ENCODE measurements at places on chromosomes 12 and 14. TPM values are rescaled to one million over a fixed set of nuclear protein-coding genes. Genes with fewer than 3 reads are reported as not detected.
A peak's percentile ranks its signal among the peaks of the same experiment; 100 is the strongest.

SPTB gene
- total RNA-seq, result not detected

TEAD4 gene
- not detected for total RNA-seq

GALNT6 gene
- 18.2 TPM for total RNA-seq

RNASE1 gene
- total RNA-seq, result not detected

GUCY2C gene
- not detected for total RNA-seq

CCDC177 gene
- not detected for total RNA-seq

GRCh38 chr12:3713483-3713882 is 39.4 kb downstream of the CRACR2A start:
- DNase-seq, result no peak

- DNase-seq, result peak; percentile 39
Measured at GRCh38 chr12:111426344-111427185, 20.8 kb downstream of the SH2B3 start.

GRCh38 chr12:49089821-49090773 is 4.5 kb downstream of the DHH start:
- DNase-seq, result no peak

DNA sequence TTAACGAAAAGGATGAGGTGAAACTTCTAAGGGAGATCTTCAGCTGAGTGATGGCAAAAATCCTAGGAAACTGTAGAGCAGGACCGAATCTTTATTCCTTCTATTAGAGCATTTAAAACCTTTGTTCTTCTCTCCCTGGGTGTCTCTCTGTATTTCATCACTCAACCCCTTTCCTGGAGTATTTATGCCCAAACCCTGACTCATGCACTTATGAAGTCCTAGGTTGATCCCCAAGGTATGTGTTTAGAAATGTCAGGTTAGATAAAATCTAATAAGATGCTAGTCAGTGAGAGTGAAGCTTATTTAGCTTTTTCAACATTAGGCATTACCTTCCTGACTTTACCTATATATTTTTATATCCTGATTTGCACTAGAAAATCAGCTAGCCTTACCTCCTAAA is 239.8 kb upstream of the NPAS3 start:
- DNase-seq, result no peak

- peak; percentile 16 for DNase-seq
Measured at GRCh38 chr14:71011479-71011878, 104.2 kb downstream of the PCNX1 start.

DNA sequence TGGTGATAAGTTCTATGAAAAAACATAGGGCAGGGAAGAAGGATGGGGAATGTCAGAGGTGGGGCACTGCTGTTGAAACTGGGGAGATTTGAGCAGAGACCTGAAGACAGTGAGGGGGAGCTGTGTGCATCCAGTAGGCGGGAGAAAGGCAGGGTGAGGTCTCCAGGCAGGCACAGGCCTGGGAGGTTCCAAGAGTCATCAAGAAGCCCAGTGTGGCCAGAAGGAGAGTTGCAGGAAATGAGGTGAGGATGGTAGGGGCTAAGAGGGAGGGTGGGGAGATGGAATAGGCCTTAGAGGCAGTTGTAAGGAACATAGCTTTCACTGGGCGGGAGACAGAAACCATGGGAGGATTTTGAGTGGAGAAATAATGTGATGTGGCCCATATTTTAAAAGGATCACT is 341.8 kb downstream of the GLT1D1 start:
- no peak for DNase-seq

DNA sequence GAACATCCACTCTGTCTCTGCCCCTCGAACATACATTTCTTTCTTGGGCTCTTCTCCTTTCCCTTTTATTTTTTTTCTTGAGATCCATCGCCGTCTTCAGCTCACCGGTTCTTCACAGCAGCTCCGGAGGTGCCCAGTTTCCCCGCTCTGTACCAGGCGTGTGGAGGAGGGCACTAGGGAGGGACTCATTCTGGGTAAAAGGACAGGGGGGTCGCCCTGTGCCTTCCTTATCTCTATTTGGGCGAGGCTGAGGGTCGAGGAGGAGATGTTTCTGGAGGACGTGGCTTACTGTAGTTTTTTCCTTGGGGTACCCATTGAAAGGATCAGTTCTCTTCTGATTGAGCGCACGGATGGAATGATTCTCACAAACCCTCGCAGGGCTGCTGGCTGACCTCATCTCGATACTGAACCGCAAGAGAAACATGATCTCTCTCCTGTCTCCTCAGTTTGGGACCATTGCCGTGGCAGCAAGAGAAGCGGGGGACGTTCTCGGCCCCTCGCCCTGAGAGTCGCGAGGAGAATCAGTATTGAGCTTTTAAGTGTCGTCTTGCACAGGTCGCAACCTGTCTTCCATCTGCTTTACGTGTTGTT is 386 bp downstream of the LIN52 start:
- no peak for DNase-seq

DNA sequence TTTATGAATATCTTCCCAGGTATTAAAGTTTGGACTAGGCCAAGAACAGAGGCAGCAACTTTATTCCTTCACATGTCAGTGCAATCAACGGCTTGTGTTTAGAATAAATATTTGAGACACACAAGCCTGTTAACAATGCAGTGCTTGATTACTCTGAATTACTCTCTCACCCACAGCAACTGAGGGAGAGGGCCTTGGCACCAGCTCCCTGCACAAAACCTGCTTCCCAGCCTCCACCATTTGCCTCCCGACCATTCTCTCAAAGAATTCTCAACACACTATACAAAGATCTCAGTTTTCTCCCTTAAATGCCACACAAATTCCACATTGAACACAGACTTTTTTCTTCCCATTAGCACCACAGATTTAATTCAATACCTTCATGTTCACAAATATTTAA is 77.0 kb downstream of the STON2 start:
- no peak for DNase-seq

DNA sequence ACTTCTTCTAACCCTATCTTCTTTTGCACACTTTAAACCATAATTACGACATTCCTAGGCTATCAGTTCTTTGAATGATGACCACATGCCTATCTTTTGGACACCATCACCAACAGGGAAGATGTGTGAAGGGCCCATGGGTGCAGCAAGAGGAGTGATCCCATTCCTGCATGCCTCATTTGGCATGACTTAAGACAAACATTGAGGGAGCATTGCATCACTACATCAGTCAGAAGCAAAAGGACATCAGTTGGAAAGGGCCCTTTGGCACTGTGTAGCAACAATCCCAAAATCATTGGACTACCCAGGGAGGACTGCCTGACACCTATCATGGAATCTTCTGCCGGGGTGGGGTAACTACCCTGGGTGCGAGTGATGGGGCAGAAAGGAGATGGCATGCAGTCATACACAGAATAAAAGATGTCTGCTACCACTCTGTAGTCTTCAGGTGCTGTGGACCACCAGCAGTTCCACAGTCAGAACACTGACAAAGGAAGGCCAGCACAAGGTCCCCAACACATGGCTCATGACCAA is 10.7 kb upstream of the TMBIM6 start:
- no peak for DNase-seq

DNA sequence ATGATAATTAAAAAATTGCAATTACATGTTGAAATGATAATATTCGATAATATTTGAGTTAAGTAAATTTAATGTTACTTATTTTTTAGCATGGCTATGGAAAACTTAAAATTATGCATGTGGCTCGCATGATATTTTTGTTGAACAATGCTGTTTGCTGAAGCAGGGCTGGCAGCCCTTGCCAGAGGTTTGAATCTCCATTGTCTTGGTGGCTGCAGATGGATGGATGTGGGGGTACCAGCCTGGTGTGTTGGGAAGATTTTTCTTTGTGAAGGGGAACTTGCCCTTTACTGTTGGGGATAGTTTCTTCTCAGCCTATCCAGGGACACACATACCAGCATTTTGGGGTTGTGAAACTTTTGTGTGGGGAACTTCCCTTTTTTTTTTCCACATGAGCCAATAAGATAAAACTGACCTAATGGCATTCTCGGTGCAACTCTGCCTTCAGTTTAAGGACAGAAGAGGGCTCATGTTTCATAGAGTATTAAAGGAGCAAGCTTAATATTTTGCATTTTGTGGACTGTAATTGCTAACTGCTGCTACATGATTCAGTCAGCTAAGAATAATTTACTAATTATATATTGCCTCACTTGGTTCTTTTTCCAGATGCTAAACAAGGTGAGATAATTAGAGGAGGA is 8.8 kb downstream of the RASSF3 start:
- no peak for DNase-seq

DNA sequence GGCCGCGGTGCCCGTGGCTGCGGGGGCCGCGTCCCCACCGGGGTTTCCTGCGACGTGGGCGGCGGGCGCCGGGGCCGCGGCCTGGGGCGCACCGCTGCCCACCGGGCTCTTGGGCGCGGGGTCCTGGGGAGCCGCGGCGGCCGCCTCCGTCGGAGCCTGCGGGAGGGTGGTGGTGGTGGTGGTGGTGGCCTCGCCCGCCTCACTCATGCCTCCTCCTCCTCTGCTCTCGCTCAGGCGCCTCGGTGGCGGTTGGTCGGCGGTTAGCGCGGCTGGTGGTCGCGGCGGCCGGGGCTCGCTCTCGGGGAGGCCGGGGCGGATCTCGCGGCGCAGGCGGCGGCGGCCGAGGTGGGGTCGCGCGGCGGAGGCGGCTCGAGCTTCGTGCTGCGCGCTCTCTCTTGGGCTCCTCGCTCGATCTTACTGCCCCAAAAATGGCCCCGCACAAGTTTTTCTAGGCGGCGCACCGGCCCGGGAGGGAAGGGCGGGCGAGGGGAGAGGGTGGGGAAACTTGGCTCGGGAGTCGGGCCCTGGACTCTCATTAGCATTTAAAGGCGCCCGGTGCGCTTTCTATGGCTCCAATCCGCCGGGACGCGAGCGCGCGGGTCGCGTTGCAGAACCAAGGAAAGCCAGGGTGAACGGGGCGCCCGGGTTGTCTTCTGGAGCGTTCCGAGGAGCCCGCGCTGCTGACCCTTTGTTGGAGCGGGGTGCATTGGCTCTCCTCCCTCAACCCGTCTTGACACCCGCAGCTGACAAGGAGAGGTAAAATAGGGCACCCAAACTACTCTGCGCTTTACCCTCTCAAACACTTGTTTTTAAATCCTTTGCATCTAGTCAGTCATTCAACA is at the start of gene YBX3:
Gene YBX3 (minus strand): TSS at position 419 of the 842 bp plus-strand sequence. CDS start 212 bp downstream, at position 207.
- DNase-seq, result peak; percentile 14

DNA sequence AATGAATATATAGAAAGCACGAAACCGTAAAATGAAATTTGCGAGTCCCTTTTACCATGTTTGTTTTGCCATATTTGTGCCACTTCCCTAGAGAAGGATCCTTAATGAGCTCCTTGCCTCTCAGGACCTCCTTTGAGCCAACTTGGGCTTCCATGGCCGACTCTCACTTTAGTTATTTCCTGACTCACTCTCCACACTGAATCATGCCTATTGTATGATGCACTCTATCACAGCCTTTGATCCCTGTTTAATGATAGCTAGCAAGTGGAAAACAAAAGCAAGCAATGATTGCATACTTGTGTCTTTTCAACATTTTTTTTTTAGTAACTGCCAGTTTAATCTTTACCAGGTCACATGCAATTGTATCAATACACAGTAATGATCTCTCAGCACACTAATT is 153.2 kb downstream of the CCER1 start:
- DNase-seq, result no peak

- DNase-seq, result no peak
Measured at GRCh38 chr14:65321370-65321875, 91.1 kb upstream of the FUT8 start.

DNA sequence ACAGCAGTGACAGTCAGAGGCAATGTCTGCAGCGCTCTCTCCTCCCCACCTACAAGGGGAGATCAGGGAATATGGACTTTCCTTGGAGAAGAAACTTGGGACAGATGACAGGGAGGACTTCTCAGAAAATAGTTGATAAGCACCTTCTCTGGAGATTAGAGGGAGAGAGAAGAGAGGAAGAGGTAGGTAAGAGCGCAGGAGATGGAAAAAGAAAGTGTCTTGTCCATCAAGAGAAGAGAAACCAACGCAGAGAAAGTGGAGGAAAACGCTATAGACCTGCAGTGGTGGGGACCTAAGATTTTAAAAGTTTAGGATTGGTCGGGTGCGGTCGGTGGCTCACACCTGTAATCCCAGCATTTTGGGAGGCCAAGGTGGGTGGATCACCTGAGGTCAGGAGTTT is 15.5 kb upstream of the SMUG1 start:
- DNase-seq, result no peak

DNA sequence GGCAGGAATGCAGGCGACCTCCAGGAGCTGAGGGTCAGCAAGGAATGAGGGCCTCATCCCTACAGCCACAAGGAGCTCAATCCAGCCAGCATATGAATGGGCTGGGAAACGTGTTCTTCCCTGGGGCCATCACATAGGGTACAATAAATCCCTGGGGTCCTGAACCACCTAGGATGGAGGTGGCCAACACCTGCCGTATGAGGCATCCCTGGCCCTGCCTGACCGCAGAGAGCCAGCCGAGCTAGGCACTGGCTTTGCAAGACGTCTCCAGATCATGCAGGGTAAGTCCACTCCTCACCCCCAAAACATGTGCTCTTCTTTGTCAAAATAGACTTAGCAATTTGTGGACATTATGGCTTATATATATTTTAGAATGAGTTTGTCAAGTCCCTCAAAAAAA is 303.7 kb upstream of the DIO3 start:
- no peak for DNase-seq

DNA sequence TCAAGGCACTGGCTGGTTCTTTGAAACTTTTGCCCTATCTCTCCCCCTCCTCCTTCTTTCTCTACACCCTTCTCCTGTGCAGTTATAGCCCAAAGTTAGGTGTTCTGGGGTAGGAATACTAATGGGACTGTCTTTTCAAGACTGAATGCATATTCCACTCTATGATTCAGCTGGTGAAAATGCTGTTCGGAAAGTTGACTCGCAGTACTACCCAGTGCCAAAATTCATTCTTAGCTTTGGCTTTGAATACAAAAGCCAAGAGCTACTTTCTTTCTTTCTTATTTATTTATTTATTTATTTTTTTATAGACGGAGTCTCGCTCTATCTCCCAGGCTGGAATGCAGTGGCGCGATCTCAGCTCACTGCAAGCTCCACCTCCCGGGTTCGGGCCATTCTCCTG is 249.2 kb downstream of the ETNK1 start:
- DNase-seq, result no peak

DNA sequence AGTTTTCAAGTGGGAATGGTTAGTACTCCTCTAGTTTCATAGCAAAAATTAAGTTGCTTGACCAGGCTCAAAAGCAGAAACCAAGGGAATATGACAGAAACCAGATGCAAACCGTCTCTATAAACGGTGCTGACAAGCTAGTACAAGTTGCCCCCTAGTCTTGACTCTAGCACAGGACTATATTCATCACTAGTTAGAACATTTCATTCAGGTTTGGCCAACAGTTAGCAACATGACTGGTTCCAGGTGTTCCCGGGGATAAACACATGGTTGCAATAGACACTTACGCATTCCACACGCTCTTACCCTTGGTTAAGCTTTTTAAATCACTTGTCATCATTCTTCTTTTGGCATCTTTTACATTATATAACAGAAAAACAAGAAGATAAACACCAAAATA is 103.6 kb downstream of the SCFD1 start:
- DNase-seq, result no peak

- no peak for DNase-seq
Measured at GRCh38 chr14:95664546-95664945, 21.7 kb upstream of the TCL1B start.

Data from naive thymus-derived CD4-positive, alpha-beta T cell (primary cell).